ENCODE measurements at places on chromosomes 11 and 22.

- no peak for DNase-seq
Measured at GRCh38 chr11:12770435-12770834, 96.2 kb downstream of the TEAD1 start.

GRCh38 chr11:93128574-93128973 lies 69.2 kb downstream of the SLC36A4 start:
- DNase-seq: no peak

GRCh38 chr11:66469441-66469840 lies 2.7 kb downstream of the PELI3 start:
- DNase-seq: no peak

DNA sequence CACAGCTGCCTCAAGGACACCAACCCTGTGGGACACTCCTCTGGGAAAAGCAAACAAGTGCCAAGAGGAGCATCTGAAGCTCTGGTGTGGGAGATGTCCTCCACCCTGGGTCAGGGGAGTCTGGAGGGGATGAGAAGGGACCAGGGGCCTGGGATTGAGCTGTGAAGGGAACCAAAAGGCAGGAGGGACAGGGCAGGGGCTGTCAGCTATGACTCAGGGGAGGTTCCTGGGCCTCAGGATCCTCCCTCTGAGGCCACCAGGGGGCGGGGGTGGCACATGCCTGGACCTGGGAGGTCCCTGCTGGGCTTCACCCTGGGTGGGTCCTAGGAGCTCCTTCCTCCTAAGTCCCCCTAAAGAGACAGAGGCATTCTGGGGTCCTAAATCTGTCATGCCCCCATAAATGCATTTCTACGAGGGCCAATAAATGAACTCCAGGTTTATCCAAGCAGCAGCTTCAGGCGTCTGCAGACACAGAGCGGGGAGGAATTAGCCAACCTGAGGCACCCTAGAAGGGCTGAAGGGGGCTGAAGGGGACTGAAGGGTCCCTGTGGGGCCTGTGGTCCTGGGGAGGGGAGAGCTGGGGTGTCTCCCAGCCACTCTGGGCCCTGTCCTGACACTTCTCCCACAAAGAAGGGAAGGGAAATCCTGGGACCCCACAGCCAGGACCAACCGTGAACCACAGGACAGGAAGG lies 31.9 kb upstream of the IGLL5 start:
- DNase-seq: peak; percentile 52

- DNase-seq: no peak
Measured at GRCh38 chr22:23098718-23099530, 28.6 kb downstream of the GNAZ start.

GRCh38 chr22:33699176-33699575 lies 221.1 kb downstream of the LARGE1 start:
- no peak for DNase-seq

GRCh38 chr11:2380807-2381350 lies 3.8 kb downstream of the CD81 start:
- peak; percentile 18 for DNase-seq

DNA sequence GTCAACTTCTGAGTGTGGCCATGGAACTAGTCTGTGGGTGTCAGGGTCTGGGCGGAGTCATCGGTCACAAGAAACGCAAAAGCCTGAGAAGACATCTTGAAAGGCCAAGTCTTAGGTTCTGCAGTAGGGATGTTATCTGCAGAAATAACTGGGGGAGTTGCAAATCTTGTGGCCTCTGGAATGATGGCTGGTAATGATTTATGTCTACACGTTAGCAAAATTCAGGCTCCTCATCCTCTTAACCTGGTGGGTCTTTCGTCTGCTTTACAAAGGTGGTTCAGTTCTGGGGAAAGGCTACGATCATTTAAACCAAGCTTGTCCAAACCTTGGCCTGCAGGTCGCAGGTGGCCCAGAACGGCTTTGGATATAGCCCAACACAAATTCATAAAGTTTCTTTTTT lies 7.4 kb upstream of the CYB5R3 start:
- DNase-seq: no peak

DNA sequence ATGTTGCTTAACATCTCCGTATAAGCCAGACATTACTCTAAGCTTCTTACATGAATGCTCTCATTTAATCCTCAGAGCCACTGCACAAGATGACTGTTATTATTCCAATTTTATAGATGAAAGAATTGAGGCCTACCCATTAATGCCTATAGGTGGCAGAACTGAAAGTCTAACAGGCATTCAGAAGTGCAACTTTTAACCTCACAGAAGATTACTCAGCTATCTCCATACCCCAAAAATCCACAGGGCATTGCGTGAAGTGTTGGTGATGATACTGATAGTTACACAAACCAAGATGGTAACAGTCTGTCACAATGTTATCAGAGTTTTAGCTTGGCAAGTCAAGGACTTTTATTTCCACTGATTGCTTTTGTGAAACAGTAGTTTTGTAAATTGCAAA lies 130.5 kb downstream of the ARHGAP42 start:
- no peak for DNase-seq

GRCh38 chr11:5808500-5809121 lies at the start of gene OR52N2:
TSS of gene OR52N2 (plus strand) at chr11:5808924. CDS start at chr11:5820336, 11,412 bp downstream.
- DNase-seq: peak; percentile 80

GRCh38 chr22:39149915-39150847 lies 2.3 kb downstream of the CBX7 start:
- no peak for DNase-seq

DNA sequence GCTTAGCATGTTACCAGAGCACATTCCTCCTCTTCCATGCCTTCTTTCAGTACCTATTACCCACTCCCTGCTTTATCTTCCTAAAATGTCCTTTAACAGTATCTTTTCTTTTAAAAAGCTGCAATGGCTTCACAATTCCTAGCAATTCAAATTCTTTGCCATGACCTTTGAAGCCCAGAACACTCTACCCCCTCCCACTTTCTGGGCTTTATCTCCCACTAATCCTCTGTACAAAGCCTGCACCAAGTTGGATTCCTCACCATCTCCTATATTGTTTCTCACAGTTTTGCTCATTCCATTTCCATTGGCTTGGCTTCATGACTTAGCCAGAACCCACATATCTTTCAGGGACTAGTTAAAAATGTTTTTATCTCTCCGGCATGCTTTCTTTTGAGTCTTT lies 80.9 kb downstream of the FAM76B start:
- DNase-seq: no peak

GRCh38 chr11:96257972-96258934 lies 84.7 kb downstream of the MAML2 start:
- peak; percentile 39 for DNase-seq

- no peak for DNase-seq
Measured at GRCh38 chr22:22935056-22935545, 47.5 kb downstream of the IGLL5 start.

- DNase-seq: no peak
Measured at GRCh38 chr22:36002084-36002483, 26.5 kb downstream of the RBFOX2 start.

DNA sequence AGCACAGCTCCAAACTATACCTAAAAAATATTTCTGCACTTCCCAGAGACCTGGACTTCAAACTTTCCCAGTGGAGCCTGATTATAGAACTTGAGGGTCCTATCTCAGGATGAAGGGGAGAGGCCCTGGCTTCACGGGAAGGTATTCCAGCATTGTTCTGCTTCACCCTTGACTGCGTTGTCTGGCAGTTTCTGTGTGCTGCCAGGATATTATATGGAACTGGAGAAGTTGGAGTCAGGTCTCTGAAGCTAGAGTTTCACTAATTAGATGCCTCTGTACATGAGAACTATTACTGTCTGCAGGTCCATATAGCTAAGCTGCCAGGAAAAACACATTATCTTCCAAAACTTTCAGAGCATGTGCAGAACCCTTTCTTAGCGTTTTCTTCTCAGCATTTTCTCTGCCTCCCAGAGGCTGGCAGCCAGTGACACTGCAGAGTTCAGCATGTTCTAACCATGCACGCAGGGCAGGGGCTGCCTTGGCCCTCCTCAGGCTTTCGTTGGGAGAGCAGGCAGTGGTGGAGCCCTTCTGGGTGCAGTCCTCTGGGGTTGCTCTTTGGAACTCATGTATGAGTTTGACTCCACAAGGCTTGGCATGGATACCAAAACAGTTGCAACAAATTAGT lies 99.3 kb downstream of the CWC15 start:
- DNase-seq: no peak

DNA sequence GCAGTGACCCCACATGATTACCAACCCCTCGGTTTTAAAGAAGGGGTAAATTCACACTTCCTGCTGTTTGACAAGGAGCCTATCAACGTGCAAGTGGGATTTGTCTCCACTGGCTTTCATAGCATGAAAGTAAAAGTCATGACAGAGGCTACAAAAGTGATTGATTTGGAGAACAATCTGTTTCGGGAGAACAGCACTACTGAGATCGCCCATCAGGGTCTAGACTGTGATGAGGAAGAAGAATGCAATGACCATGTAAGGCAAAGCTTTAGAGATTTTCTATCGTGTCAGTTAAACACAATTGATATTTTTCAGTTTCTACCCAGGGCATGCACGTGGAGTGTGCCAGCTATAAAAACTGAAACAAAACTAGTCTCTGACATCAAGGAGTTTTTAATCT lies 41.7 kb downstream of the HORMAD2 start:
- DNase-seq: no peak

DNA sequence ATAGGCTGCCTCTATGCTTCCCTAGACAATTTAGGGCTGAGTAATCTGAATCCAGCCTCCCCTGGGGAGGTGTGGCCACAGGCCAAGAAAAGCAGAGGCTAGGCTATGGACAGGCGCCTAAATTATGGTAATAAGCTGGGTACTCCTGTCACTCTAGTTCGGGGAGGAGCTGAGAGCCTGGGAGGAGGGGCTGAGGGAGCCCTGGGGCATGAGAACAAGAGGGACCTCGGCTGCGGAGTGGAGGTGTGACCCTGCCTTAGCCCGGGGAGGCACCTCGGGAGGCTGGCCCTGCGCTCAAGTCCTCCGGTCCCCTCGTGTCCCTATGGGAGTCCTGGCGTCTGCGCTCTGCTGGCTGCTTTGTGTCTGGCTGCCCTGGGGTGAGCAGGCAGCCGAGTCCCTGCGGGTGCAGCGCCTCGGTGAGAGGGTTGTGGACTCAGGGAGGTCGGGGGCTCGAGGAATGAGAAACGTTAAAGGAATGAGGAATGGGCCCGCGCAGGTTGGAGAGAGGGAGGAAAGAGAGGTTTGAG lies at the start of gene OTOG:
TSS of gene OTOG (plus strand) at position 209 of the 527 bp plus-strand sequence. CDS start at position 323, 114 bp downstream.
- DNase-seq: no peak

- DNase-seq: no peak
Measured at GRCh38 chr11:93952082-93952780, 68.9 kb upstream of the HEPHL1 start.

- no peak for DNase-seq
Measured at GRCh38 chr22:44895296-44896055, 114.3 kb downstream of the PHF21B start.

DNA sequence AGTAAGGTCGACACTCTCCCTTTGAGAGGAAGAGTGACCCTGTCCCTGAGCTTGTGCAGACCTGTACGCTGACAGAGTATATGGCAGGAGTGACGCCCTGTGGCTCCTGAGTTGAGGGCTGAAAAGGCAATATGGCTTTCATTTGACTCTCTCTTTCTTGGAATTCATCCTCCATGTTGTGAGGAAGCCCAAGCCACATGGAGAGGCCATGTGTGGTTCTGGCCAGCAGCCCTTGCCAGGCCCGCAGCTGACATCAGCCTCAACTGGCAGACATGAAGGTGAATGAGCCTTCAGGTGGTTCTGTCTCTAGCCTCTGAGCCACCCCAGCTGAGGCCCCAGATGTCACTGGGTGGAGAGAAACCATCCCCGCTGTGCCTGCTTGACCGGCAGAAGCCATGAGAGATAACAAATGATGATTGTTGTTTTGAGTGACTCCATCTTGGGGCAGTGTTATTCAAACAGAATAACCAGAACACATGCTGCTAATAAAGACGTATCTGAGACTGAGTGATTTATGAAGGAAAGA lies 31.9 kb downstream of the SMIM38 start:
- DNase-seq: no peak

DNA sequence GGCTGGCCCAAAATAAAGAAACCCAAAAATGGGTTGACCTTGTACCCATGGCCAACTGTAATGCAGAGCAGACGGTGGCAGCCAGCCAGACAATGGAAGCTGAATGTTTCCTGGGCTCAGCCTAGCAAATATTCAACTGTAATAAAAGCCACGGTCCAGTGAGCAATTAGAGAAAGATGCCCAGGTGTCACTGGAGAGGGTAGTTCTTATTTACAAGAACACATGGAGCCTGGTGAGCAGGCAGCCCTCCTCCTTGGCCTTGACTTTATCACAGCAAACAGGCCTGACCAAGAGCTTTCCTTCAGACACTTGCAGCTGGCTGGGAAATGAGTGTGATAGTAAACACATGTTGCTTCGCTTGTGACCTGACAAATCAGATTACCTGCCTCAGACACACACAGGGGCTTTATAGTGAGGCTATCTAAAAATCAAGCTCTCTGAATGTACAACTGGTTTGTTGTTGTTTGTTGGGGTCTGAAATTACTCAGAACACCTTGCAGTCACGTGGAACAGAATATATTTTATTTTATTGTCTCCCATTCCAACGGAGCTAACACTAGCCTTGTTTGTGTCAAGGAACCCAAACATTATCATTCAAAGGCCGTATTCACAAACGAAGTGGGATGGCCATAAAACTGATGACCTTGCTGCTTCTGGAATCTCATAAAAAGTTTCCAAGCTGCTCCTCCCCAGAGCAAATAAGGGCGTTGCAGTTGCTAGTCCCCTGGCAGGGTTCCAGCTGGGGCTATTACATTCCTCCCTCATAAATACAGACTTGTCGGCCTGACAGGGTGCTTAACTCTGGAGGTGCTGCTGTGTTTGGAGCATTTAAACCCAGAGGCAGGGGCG lies 161.1 kb downstream of the BBOX1 start:
- no peak for DNase-seq

GRCh38 chr22:46551321-46551720 lies 13.9 kb upstream of the CELSR1 start:
- DNase-seq: no peak

DNA sequence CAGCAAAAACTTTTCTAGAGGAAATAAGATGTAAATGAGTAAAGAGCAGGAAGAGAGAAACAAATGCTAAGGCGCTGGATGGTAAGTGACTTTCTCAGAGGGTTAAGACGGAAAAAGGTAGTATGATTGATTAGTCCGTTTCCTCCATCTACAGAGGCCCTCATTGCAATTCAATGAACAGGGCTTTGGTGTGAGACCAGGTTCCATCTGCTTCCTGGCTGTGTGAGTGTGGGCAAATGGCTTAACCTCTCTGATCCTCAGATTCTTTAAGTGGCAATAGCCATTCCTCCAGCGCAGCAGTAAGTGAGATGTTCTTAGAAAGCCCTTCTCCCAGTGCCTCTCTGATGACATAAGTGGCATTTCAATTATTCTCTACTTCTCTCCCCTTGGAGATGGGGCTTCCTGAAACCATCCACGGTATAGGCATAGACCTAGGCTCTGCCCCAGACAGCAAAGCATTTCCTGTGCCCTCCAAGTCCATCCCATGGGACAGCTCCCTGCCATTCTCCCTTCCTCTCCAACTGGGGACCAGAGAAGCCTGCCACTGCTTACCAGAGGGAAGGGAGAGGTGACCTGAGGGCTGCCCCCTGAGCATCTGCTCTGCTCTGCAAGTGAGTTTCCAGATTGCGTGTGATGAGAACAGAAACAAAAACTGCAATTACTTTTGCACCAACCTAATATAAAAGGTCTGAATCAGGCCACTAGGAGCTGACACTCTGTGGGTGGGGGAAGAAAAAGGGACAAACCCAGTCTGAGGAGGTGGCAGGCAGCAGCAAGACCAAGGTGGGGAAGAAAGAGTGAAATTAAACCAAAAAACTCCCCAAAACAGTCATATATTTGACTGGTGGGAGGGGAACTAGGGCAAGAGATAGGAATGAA lies 12.7 kb upstream of the CD44 start:
- DNase-seq: peak; percentile 64

Data from activated T-cell treated with anti-CD3 and anti-CD28 coated beads, Interleukin-2, amount 50 U/mL, for 48 hours (primary cell).